ENCODE measurements at places on chromosomes 6 and 20.

GRCh38 chr6:135224037-135224647, 43.0 kb downstream of the MYB start:
- H3K27ac ChIP-seq, result no peak overlapping the region
- no peaks in the 10 kb centered on the region for H3K4me1 ChIP-seq
- H3K27me3 ChIP-seq, result no peaks in the 10 kb centered on the region
- no peak for DNase-seq

DNA sequence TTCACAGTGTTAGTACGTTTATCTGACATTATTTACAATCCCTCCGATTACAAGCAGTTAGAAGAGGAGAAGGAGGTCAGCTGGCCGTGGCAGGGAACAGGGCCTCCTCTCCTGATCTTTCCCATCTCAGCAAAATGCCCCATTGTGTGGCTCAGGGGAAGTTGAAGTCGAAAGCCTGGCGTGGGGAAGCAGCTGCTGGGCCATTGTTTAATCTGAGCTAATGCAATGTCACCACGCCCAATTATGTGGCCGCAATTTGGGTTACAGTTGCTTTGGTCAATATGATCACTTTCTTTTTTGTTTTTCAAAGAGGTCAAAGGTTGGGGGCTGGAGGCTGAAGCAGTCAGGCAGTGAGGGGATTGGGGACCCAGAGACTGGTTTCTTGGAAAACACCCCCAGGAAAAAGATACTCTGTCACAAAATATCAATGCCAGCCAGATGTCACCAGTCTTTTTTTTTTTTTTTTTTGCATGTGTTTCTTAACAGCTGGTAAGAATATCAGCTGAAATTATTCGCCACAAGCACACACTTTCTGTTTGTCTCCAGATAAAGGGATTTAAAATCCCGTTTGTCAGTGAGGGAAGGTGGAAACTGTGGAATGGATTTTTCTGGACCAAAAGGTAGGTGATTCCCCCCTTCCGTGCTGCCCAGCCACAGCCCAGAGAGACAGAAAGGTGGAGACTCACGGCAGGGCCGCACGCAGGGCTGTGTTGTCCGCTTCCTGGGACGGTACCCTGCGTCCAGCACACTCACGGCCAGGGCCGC, 24.6 kb downstream of the DLL1 start:
- H3K36me3 ChIP-seq, result no peaks in the 10 kb centered on the region
- no peak overlapping the region for H3K4me3 ChIP-seq
- H3K27ac ChIP-seq, result peak overlapping the region; percentile 44
- peaks cover 3% of the 10 kb centered on the region for H3K27me3 ChIP-seq

DNA sequence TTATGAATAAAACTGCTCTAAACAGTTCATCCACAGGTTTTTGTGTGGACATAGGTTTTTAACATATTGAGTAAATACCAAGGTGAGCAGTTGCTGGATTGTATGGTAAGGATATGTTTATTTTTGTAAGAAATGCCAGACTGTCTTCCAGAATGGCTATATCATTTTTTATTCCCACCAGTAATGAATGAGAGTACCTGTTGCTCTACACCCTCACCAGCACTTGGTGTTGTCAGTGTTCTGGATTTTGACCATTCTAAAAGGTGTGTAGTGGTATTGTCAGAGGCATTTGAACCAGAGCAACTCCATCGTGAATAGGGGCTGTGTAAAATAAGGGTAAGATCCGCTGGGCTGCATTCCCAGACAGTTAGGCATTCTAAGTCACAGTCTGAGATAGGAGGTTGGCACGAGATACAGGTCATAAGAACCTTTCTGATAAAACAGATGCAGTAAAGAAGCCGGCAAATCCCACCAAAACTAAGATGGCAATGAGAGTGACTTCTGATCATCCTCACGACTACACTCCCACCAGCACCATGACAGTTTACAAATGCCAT, 12.9 kb upstream of the NT5E start:
- H3K27me3 ChIP-seq, result peaks cover 2% of the 10 kb centered on the region
- DNase-seq, result no peak
- no peak overlapping the region for H3K27ac ChIP-seq
- H3K36me3 ChIP-seq, result peaks cover 5% of the 10 kb centered on the region
- H3K4me3 ChIP-seq, result no peak overlapping the region
- H3K4me1 ChIP-seq, result no peaks in the 10 kb centered on the region

- H3K27ac ChIP-seq, result no peak overlapping the region
- DNase-seq, result no peak
- H3K36me3 ChIP-seq, result no peaks in the 10 kb centered on the region
- H3K4me3 ChIP-seq, result no peak overlapping the region
These were observed 103.9 kb upstream of the MAP7 start for GRCh38 chr6:136654086-136654485.

DNA sequence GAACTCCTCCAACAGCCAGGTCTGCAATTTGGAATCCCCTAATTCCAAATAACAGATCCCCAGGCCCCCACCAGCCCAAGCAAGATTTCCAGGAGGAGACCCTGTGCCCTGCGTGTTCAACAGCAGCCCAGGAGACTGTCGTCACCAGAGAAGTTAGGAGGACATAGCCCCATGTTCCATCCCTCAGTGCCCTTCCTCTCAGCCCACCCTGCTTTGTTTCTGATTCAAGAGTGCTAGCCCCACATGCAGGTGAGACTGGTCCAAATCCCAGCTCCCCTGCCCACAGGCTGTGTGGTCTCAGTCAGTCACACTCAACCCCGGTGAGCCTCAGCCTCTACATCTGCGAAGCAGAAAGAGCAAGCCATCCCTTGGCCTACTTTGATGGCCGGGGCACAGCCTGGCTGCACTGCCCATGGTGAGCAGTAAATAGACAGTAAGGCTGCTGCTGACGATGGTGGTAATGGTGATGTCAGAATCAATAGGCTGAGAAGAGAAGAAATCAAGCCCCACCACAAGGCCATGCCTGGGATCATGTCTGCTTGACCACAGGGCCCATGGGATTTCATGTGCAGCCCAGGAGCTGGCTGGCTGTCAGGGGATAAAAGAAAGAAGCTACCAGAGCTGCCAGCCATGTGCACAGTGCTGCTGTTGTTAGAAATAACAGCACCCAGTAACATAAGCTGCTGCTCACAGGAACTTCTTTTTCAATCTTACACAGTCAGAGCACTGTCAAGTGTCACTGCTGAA, 51.5 kb upstream of the NXT1 start:
- DNase-seq, result no peak
- H3K4me1 ChIP-seq, result no peaks in the 10 kb centered on the region
- H3K4me3 ChIP-seq, result no peak overlapping the region
- peaks cover 16% of the 10 kb centered on the region for H3K36me3 ChIP-seq
- no peak overlapping the region for H3K27ac ChIP-seq
- peaks cover 11% of the 10 kb centered on the region for H3K27me3 ChIP-seq

DNA sequence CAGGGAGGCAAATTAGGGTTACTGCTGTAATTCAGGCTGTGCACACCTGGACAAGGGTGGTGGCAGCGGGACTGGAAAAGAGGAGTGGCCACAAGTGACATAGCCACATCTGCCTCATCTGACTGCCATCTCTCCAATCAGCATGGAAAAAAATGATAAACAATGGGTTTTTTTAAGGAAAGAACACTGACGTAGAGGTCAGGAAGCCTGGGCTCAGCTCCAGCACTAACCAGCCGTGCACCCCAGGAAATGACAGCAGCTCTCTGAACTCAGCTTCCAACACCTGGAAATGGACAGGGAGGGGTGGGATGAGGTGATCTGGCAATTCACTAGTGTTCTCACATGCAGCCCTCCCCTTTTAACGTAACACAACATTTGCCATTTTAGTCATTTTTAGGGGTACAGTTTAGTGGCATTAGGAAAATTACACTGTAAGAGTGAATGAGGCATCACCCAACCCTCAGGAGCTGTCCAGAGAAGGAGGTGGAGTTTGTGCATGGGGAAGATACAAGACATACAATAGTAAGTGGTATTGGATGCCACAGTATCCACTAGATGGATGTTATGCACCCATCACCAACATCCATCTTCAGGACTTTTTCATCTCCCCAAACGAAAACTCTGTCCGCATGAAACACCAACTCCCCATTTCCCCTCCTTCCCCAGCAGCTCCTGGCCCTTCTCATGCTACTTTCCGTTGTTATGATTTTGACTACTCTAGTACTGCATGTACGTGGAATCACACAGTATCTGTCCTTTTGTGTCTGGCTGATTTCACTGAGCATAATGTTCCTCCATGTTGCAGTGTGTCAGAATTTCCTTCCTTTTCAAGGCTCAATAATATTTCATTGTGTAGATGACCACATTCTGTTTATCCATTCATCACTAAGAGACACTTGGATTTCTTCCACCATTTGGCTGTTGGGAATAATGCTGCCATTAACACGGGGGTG, 215.5 kb upstream of the ECI2 start:
- no peak for DNase-seq
- H3K36me3 ChIP-seq, result no peaks in the 10 kb centered on the region
- no peaks in the 10 kb centered on the region for H3K4me1 ChIP-seq
- H3K4me3 ChIP-seq, result no peak overlapping the region
- H3K27ac ChIP-seq, result no peak overlapping the region

GRCh38 chr6:162408826-162409535, 318.6 kb downstream of the PRKN start:
- H3K4me3 ChIP-seq, result no peak overlapping the region
- no peak for DNase-seq
- no peaks in the 10 kb centered on the region for H3K27me3 ChIP-seq
- no peak overlapping the region for H3K27ac ChIP-seq
- no peaks in the 10 kb centered on the region for H3K36me3 ChIP-seq

DNA sequence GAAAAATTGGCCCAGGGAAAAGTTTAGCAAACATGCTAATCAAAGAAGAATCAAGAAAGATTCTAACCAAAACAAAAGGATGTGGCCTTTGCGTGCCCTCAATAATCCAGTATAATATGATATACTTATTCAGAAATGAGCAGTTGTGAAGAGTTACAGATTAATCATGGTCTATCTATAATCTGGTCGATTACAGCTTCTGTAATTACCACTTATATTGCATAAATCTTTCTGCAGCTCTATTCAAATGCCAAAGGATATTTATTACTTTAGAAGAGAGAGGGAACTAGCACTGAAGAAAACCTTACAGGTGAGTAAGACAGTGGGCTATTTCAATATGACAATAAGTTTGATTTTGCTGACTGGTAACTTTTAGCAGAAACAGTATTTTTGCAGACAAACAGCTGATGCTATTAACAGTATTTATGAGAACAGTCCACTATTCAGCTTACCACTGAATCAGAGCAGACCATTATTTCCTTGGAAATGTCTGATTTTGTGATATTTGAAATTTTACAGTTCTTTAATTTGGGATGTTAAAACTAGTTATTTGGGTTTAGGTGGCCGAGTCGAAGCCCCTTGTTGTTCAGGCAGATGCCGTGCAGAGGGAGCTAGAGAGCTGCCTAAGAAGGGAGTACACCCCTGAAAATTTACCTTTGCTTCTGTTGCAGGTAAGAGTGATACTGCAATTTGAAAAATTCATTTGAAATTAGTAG, 92.2 kb downstream of the CEP57L1 start:
- no peak overlapping the region for H3K4me3 ChIP-seq
- H3K4me1 ChIP-seq, result no peaks in the 10 kb centered on the region
- H3K27ac ChIP-seq, result no peak overlapping the region
- peaks cover 7% of the 10 kb centered on the region for H3K36me3 ChIP-seq

- no peak for DNase-seq
- H3K4me3 ChIP-seq, result no peak overlapping the region
- H3K4me1 ChIP-seq, result peaks cover 20% of the 10 kb centered on the region
- H3K27me3 ChIP-seq, result no peaks in the 10 kb centered on the region
- no peak overlapping the region for H3K27ac ChIP-seq
- no peaks in the 10 kb centered on the region for H3K36me3 ChIP-seq
These were observed 74.8 kb upstream of the FLRT3 start for GRCh38 chr20:14412065-14412681.

DNA sequence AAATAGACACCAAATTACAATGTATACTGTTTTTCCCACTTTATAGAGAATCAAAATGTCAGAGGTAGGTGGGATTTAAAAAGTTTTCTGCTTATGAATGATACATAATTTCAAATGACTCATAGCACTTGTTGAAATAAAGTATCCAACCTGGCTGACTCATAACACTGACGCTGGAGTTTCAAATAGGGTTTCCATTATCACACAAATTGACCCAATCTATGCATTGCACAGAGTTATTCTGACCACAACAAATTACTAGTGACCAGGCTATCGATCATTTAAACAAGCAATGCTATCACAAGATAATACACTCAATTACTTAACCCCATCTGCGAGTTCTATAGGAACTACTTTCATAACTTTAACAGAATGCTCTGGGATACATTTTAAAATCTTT, 31.9 kb upstream of the PRELID3B start:
- no peak overlapping the region for H3K27ac ChIP-seq
- no peak overlapping the region for H3K4me3 ChIP-seq
- H3K27me3 ChIP-seq, result no peaks in the 10 kb centered on the region
- no peak for DNase-seq
- H3K4me1 ChIP-seq, result no peaks in the 10 kb centered on the region
- H3K36me3 ChIP-seq, result no peaks in the 10 kb centered on the region

- H3K36me3 ChIP-seq, result no peaks in the 10 kb centered on the region
- peaks cover 14% of the 10 kb centered on the region for H3K27me3 ChIP-seq
- H3K4me1 ChIP-seq, result peaks cover 45% of the 10 kb centered on the region
- DNase-seq, result no peak
These were observed 2.1 kb downstream of the ZMYND8 start for GRCh38 chr20:47354464-47354713.

DNA sequence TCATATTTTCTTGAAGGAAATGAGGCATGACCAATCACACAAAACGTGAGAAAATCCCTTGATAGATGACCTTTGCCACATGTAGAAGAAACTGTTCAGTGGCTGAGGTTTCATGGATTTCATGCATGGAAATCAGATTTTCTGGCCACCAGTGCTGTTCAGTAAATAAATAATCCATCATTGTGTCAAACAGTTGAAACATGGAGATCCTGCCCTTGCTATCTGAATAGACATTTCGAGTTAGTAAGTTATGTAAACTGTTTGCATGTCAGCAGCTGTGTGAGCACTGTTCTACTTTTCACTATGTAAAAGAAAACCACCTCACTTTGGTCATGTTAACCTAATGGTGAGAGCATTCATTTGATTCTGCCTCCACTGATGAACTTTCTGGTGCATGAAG, 793.9 kb upstream of the EPHA7 start:
- no peak overlapping the region for H3K27ac ChIP-seq
- H3K4me1 ChIP-seq, result peaks cover 12% of the 10 kb centered on the region
- peaks cover 1% of the 10 kb centered on the region for H3K27me3 ChIP-seq
- H3K4me3 ChIP-seq, result no peak overlapping the region
- DNase-seq, result no peak
- H3K36me3 ChIP-seq, result no peaks in the 10 kb centered on the region

GRCh38 chr20:5181492-5181891, 54.7 kb downstream of the CDS2 start:
- no peak overlapping the region for H3K4me3 ChIP-seq
- H3K4me1 ChIP-seq, result peaks cover 10% of the 10 kb centered on the region
- H3K27ac ChIP-seq, result no peak overlapping the region
- no peaks in the 10 kb centered on the region for H3K36me3 ChIP-seq
- DNase-seq, result no peak
- no peaks in the 10 kb centered on the region for H3K27me3 ChIP-seq

- peaks cover 2% of the 10 kb centered on the region for H3K27me3 ChIP-seq
- H3K36me3 ChIP-seq, result no peaks in the 10 kb centered on the region
- H3K27ac ChIP-seq, result no peak overlapping the region
- DNase-seq, result no peak
- H3K4me1 ChIP-seq, result peaks cover 5% of the 10 kb centered on the region
These were observed 17.8 kb upstream of the HELZ2 start for GRCh38 chr20:63591786-63592355.

Measured in glutamatergic neuron (in vitro differentiated cells).